Posterior cingulate gyrus (tissue), 11 donors: ENCODE measurements at places on chromosomes 3 and 15.

GRCh38 chr3:148789146-148789545 is 38.5 kb upstream of the CPB1 start:
- DNase-seq: no peak

GRCh38 chr15:26864664-26865191 is 2.1 kb upstream of the GABRA5 start:
- DNase-seq: peak; percentile 58

- DNase-seq: no peak
Observed at GRCh38 chr15:68354268-68354667, 76.7 kb downstream of the FEM1B start.

- no peak for DNase-seq
Observed at GRCh38 chr3:33900809-33901505, 102.5 kb downstream of the PDCD6IP start.

- no peak for DNase-seq
Observed at GRCh38 chr15:69200832-69201745, 40.7 kb downstream of the GLCE start.

- peak; percentile 14 for DNase-seq
Observed at GRCh38 chr15:35308802-35309201, 223.7 kb upstream of the NANOGP8 start.

DNA sequence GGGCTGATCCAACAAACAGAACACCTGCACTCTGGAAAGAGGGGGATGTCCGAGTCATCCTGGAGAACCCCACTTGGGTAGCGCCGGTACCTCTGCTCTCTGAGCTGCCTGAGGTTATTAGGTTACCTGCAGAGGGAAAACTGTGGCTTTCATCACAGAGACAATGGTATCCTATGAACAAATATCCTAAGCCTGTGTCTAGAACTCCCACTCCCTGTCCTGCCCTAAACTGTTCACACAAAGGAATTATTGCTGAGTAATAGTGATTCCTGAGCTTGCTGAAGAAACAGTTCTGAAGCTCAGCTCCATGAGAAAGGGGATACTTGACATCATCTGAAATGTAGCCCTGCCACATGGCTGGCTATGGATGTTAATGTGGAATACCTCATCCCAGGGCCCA is 31.9 kb upstream of the WNT5A start:
- no peak for DNase-seq

GRCh38 chr3:174308736-174309135 is 550.4 kb upstream of the NAALADL2 start:
- DNase-seq: no peak

- DNase-seq: no peak
Observed at GRCh38 chr15:76056931-76057330, 2.9 kb upstream of the TMEM266 start.

- peak; percentile 56 for DNase-seq
Observed at GRCh38 chr15:76196269-76197231, 114.7 kb downstream of the ETFA start.

DNA sequence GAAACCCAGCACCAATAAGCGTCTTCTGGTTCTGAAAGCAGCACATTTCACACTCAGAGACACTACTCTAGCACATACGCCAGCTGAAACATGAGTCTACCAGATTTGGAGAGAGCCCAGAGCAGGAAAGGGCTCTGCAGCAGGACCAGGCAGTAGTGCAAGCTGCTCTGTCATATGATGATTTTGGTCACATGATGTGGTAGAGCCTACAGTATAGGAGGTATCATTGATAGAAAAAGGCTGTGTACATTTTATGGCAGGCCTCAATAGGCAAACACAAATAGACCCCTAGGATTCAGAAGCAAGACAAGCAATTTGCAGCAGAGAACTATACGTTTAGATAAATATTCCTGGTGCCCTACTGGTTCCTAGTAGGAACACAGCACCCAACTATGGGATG is 58.2 kb downstream of the QTRT2 start:
- no peak for DNase-seq

- DNase-seq: peak; percentile 81
Observed at GRCh38 chr3:44712455-44713075, at the start of gene ZNF502. Gene ZNF502, plus strand, starts transcription at chr3:44712660. Its CDS starts 7,602 bp downstream, at chr3:44720262.

- DNase-seq: no peak
Observed at GRCh38 chr3:193732391-193732790, 139.4 kb downstream of the OPA1 start.

DNA sequence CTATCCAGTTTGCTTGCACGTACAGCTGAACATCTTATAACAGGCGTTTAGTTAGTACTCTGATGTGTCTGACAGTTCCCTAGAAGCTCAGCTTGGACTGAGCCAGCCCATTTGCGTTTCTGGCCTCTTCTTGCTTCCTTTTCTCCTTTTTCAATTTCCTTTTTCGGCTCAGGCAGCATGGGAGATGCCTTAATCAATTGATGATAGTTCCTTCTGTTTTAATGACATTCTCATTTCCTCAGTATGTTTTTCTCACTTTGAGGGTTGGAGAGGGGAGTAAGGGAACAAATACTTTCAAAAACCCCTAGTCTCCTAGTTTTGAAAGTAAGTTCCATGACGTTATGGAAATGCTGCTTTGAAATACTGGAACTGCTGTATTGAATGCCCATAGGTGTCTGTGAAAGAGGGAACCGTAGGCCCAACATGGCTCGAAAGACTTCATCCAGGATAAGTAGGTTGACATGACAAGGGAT is 18.9 kb downstream of the IL1RAP start:
- no peak for DNase-seq

- DNase-seq: peak; percentile 30
Observed at GRCh38 chr3:14467814-14468620, 65.6 kb downstream of the SLC6A6 start.

DNA sequence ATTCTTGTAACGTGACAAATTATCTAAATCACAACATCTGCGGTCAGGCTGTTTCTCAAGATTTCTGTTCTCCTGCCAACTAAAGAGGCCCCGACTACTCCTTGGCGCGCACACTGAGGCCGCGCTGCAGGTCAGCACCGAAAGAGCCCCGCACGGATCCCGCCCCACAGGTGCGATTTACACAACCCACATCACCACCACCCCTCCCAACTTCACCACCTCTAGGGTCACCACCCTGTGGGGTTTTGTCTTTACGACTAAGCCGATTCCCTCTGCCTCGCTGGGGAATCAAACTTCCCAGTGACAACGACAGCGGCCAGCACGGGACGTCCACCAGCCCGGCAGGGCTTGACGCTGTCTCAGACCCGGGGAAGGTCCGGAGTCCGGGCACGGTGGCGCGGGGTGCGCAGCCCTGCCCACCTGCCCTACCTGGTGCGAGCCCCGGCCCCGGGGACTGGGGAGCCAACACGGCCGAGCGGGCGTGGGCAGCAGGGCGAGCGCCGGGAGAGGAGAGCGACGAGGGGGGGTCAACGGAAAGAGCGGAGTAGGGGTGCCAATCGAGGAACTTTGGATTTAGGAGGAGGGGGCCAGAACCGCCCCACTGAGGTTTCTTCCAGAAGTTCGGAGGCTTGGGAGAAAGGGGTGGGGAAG is 764 bp downstream of the UACA start:
- DNase-seq: no peak

GRCh38 chr3:156797368-156797767 is 28.8 kb upstream of the LEKR1 start:
- no peak for DNase-seq

DNA sequence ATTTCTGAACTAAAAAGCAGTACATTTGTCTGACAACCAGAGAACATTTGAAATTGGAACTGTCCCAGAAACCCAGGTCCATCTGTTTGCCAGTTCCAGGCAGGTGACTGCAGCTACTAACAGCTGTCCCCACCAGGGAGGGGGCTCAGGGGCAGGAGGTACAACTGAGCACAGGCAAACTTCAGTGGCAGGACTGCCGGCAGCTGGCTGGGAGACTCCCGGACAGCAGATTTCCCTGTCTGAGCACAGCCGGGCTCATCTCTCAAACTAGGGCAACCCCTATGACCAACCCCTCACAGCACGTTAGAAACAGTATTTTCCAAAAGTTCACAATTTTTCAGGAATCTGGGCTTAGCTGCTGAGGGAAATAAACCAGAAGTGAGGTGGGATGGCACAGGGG is 88.8 kb downstream of the MEGF11 start:
- DNase-seq: no peak

DNA sequence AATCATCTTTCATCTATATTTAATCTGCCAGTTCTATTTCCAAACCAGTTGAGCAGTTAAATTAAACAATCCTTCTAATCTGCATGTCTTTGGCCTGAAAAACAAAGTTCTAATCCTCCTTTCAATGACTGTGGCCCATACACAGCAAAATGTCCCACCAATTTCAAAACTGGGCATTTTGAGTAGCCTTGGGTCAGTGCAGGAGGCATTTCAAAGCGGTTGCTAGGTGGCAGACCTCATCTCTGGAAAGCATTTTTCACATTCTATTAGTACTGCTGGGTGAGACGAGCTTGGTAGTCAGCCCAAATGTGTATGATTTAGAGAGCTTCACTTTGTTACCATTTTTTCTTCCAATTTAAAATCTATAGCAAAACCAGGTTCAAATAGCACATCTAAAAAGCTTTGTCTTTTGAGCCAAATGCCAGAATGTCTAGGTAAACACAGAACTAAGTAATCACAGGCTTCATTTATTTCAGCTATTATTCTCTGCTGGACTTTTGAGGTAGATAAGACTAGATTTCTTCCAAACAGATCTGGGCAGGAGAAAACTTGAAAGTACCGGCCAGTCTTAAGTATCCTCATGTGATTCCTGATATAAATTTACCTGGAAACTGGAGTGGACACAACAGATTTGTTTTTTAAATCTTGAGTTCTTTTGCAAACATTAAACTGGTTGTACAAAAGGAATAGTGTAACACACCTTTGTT is 8.9 kb upstream of the ARHGEF26 start:
- no peak for DNase-seq

GRCh38 chr3:72318504-72319193 is 529.6 kb downstream of the SHQ1 start:
- no peak for DNase-seq

- DNase-seq: no peak
Observed at GRCh38 chr3:176663387-176663786, 533.9 kb downstream of the TBL1XR1 start.
